ENCODE measurements at places on chromosomes 4 and X.

GRCh38 chrX:142977128-142977914, 48.4 kb upstream of the SPANXN4 start:
- no peak for DNase-seq

DNA sequence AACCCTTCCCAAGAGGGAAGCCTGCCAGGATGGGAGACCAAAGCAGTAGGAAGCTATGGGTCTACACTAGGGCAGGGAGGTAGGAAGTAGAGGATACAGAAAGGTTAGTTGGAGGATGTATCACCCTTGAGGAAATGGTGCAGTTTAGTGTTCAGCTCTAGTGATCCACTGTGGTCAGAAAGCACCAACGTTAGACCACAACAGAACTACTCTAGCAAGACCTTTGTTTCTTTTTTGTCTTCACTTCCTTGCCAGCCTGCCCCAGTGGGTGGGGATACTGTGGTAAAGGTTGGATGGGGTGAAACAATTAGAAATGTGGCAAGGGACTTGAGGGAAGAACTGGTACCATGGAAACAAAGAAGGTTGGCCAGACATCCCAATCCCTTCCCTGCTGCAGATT, 83.3 kb downstream of the DDIT4L start:
- no peak for DNase-seq

DNA sequence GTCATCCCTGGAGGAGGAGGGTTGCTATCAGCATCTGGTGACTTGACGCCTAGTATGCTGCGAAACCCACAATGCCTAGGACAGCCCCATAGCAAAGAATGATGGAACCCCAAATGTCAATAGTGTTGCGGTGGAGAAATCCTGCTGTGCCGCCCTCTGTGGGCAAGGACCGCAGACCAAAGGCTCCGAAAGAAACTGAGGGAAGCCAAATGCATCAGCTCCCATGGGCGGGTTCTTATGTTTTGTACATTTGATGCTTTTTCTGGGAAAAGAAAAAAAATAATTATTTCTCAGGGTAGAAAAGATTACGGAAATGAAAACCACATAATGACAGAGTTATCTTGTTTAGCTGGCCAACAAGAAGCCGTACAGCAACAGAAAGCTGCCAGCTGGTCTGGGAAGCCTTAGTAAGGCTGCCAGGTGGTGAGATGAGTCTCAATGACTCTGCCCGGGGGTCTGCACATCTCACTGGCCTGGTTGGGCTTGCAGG, 95.0 kb upstream of the TBL1X start:
- DNase-seq = no peak

DNA sequence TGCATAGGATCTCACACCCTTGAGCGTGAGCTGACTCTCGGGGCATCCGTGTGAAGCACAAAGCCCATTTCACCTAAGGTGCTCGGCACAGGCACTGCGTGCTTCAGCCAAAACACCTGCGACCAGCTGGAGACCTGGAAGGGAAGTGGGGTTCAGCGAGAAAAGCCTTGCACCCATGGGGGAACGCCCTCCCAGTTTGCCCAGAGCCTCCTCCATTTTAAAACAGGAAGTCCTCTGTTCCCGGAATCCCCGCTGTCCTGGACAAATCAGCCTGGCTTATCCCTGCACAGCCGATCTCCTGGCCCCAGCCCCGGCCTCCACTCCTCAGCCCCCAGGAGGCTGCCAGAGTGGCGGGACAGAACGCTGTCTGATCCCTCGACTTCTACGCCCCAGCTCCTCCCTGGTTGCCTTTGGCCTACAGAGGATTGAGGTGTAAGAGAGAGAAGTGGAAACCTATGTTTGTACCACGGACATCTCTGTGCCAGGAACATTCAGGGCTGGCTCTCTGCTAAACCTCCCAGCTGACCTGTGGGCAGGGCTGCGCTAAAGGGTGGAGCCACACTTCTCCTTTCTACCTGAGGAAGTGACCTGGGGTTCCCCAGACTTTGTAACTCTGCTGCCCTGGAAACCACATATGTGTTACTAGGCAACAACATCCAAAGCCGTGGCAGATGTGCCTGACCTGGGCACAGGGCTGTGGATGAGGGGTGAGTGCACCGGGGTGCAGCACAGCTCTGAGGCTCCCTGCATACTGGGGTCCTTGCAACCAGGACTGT, 3.8 kb upstream of the C4orf50 start:
- no peak for DNase-seq

DNA sequence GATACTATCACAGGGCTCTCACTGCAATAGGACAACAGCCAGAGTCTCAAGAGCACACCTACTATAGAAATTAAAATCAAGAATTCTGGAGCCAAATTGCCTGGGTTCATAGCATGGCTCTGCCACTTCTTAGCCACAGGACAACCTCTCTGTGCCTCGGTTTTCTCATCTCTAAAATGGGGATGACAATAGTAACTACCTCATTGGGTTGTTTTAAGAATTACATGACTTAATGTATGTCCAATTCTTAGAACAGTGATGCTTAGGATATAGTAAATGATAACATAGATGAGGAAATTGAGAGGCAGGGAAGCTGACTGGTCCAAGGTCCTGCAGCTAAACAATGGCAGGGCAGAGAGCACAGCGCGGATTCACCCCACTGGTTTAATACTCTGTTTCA, 11.0 kb upstream of the ODAPH start:
- DNase-seq = no peak

DNA sequence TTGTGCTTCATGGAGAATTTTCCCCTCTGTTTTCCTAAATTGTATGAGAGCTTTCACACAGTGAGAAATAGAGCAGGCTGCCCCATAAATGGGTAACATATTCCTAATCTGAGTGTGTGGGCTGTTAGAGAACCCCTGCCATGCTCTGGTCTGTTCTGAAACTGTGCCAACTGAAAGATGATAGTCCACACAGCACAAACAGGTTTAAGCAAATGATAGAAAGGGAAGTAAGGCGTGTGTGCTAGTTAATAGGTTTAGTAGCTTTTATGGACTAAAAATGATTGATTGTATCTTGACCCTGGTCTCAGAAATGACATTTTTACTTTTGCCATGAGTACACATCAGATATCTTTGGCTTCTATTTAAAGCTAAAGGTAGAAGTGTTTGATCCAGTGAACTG, 106.2 kb downstream of the PRRG1 start:
- no peak for DNase-seq

DNA sequence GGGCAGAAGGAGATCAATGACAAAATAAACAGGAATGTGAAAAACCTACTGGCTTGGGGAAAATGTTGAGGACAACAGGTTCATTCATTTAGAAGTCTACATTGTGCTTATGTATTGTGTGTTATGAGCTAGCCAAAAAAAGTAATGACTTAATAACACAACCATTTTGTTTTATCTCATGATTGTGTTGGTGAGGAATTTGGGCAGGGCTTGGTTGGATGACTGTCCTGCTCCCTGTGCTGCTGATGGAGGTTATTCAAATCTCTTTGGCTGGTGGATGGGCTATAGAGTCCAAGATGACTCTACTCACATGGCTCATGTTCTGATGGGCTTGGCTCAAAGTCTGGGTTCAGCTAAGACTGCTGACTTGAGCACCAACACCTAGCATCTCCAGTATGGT, 116.3 kb downstream of the HS3ST1 start:
- no peak for DNase-seq

GRCh38 chr4:18935659-18936345, 914.2 kb upstream of the LCORL start:
- no peak for DNase-seq

DNA sequence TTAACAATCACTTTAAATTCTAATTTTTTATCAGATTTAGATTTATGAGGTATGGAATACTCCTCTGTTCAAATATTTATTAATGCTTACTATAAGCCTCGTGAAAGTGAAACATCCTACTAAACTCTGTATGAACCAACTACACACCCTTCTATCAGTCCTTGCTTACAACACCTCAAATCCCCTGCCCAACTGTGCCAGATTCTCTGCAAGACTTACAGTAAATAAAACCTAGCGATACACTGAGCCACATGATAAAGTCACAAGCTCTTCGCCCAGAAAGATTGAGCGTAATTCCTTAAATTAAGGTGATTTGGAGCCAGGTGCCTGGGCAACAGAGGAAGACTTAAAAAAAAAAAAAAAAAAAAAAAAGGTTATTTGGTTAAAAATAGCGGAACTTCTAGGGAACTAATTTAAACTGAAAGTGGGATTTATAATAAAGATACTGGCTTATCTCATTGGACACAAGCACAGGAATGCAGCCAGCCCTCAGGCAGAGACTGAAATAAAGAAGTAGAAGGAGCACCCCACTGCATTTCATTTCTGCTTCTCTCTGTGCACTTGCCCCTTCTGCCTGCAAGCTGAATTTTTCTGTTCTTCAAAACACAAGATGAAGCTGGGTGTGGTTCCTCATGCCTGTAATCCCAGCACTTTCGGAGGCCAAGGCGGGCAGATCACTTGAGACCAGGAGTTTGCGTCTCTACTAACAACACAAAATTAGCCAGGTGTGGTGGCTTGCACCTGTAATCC, 17.5 kb upstream of the C4orf36 start:
- DNase-seq = no peak

- DNase-seq = peak; percentile 74
These were observed at the start of gene DACH2 for GRCh38 chrX:86148024-86148511. Gene DACH2, plus strand, starts transcription at chrX:86148451.

DNA sequence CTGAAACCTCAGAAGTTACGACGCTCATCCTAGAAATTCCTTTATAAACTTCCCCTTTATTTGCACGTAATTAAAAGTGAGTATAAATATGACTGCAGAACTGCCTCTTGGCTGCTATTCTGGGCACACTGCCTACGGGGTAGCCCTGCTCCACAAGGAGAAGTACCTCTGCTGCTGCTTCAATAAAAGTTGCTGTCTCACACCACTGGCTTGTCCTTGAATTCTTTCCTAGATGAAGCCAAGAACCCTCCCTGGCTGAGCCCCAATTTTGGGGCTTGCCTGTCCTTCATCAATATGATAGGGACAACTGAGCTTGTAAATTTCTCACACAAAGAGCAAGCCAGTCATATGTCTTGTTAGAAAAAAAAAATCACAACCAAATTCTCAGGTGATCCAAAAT, 115.8 kb downstream of the VEGFC start:
- DNase-seq = no peak

DNA sequence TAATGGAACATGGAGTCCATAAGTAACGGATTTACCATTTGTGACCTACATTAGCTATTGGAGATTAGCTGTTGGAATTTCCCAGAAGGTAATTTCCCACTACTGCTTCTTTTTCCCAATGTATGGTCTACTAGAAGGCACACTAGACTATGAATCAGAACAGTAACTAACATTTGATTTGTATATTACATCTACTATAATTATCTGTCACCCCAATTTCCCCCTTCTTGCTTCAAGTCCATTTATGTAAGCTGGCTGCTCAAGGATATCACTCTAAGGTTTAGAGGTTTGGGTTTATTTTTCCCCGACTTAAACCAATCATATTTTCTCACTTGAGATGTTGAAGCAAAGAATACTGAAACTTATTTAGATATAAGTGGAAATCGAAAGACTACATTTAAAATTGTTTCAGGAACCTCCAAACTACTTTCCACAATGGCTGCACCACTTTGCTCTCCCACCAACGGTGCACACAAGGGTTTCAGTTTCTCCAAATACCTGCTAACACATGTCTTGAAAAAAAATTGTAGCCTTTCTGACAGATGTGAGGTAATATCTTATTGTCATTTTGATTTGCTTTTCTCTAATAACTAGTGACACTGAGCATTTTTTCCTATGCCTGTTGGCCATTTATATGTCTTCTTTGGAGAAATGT, 33.3 kb upstream of the H2AZ1 start:
- DNase-seq = no peak

GRCh38 chrX:100445593-100445992, 35.5 kb upstream of the PCDH19 start:
- DNase-seq = no peak

- DNase-seq = no peak
These were observed 14.9 kb downstream of the VBP1 start for GRCh38 chrX:155231163-155231562.

DNA sequence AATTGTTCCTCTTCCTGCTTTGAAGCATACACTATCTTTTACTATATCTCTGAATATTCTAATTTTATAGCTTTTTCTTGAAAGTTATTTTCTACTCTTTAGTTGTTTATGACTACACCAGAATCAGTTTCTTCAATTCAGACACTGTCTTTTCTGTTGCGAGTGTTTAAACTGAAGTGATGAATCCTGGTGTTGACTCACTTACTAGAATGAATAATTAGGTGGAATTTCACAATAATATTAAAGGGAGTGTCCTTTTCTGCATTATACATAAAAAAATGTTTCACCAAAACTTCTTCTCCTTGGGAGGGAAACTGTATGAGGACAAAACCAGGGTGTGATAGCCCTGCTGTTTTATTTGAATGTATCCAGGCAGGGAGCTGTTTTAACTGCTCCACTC, 1383.1 kb downstream of the C4orf33 start:
- DNase-seq = no peak

DNA sequence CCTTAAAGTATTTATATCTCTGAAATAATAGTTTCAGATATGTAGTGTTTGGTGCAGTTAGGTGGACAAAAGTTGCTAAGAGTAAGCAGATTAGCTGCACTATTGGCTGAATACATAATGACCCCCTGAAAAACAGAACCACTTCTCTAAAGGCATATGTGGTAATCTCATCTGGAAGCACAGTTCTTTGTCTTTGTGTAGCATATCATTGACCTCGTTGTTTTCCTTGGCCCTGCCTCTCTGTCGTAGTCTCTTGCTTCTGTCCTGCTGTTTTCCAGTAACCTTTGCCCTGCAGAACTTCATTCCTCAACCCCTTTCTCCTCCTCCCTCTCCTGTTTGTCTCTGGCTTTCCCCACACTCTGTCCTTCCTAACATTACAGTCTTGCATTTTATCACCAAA, 41.4 kb downstream of the JADE3 start:
- no peak for DNase-seq

GRCh38 chr4:26731351-26732035, 129.1 kb upstream of the STIM2 start:
- DNase-seq = no peak

- DNase-seq = no peak
These were observed 326.0 kb upstream of the F9 start for GRCh38 chrX:139204571-139204897.

GRCh38 chrX:75746891-75747639, 38.0 kb downstream of the MAGEE2 start:
- DNase-seq = peak; percentile 79

- no peak for DNase-seq
These were observed 79.8 kb upstream of the SMARCAD1 start for GRCh38 chr4:94127707-94128328.

GRCh38 chrX:148811236-148811635, 310.8 kb downstream of the AFF2 start:
- DNase-seq = no peak

DNA sequence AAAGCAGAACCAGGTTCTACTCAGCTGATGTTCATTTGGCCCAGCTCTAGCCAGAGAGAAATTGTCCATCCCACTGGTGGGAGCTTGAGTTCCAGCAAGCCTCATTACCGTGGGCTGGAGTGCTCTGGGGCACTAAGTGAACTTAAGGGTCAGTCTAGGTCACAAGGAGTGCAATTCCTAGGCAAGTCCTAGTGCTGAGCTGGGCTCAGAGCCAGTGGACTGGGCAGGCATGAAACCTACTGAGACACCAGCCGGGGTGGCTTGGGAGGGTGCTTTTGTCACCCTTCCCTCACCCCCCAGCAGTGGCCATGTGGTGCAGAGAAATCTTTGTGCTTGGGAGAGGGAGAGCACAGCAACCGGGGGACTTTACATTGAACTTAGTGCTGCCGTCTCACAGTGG, 39.4 kb downstream of the GSX2 start:
- DNase-seq = no peak

- DNase-seq = no peak
These were observed 7.9 kb downstream of the FRMD7 start for GRCh38 chrX:132119821-132120515.

Measured in aorta (tissue), 5 donors.